Heart right ventricle (tissue), 16 donors: ENCODE measurements at places on chromosomes 16 and 17.

- DNase-seq, result no peak
These were observed 502.6 kb downstream of the TMEM114 start for GRCh38 chr16:8087597-8088289.

GRCh38 chr17:43661699-43662412 is at the start of gene MEOX1:
MEOX1 (minus strand) TSS chr17:43661922; CDS start chr17:43661534, 388 bp downstream.
- no peak for DNase-seq

- DNase-seq, result no peak
These were observed 6.5 kb downstream of the C16orf90 start for GRCh38 chr16:3488801-3489200.

- peak; percentile 57 for DNase-seq
These were observed 17.3 kb upstream of the WFDC1 start for GRCh38 chr16:84277244-84277823.

DNA sequence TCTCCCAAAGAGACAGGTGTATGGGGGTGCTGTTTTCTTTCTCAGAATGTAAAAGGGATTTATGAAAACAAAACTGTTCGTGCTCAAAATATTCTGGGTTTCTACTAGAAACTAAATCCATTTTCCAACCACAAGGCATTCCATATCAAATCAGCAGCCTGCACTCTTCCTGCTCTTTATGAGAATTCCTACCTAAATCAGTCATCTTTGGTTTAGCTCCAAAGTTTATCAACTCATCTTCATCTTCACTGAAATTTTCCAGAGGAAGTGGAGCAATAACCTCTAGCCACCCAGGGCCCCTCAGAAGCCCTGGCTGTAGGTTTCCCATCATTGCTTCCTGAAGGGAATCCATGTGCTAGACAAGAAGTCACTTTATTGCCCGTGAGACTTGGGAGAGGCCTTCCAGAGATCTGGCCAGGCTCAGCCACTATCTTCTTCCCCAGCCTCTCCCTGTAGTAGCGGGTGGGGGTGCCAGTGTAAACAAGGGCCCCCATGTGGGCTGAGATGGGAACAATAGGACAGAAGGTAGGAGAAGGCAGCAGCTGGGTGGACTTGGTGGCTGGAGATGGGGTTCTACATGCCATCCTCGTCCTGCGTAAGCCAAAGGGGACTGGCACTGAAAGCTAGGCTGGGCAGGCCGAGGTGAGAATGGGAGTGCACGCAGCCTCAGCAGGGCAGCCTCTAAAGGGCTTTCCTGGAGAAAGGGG is 22.0 kb upstream of the ALDH3A1 start:
- DNase-seq, result no peak

DNA sequence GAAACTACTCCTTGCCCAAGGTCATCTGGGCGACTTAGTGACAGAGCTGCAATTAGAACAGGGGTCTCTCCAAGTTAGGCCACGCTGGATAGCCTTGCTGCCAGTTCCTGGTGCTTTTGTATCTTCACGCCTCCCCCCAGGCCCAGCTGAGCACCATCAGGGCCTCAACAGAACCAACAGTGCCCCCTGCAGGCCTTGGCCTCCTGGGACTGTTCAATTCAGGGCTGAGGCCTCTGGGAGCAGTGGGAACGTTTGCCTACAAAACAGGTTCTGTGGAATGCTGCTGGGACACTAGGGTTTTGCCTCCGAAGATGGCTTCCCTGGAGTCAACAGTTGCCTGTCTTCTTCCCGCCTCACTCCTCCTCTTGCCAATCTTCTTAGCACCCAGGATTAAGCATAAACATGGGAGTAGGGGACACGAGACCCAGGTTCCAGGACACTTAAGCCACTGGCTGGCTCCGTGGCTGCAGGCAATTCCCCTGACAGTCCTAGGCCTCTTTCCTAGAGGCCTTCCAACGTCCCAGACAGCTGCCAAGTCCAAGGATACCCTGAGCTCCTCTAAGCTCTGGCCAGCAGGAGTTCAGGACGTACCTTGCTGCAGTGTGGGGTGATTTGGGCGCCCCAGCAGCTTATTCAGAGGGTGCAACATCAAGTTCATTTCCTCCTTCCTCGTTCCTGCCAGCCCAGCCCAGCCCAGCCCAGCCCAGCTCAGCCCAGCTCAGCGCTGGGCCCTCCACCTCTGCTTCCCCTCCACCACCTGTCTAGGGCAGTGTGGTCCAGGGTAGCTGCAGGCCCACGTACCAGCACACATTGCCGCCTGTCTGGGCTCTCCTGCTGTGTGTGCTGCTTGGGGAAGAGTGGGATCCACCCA is 246.6 kb upstream of the RPL38 start:
- DNase-seq, result peak; percentile 41

GRCh38 chr16:14301169-14302030 is 230.3 kb downstream of the MRTFB start:
- peak; percentile 37 for DNase-seq
